ENCODE measurements at places on chromosomes 1 and 21.

- DNase-seq = no peak
These were observed 39.8 kb downstream of the EDARADD start for GRCh38 chr1:236433819-236434315.

DNA sequence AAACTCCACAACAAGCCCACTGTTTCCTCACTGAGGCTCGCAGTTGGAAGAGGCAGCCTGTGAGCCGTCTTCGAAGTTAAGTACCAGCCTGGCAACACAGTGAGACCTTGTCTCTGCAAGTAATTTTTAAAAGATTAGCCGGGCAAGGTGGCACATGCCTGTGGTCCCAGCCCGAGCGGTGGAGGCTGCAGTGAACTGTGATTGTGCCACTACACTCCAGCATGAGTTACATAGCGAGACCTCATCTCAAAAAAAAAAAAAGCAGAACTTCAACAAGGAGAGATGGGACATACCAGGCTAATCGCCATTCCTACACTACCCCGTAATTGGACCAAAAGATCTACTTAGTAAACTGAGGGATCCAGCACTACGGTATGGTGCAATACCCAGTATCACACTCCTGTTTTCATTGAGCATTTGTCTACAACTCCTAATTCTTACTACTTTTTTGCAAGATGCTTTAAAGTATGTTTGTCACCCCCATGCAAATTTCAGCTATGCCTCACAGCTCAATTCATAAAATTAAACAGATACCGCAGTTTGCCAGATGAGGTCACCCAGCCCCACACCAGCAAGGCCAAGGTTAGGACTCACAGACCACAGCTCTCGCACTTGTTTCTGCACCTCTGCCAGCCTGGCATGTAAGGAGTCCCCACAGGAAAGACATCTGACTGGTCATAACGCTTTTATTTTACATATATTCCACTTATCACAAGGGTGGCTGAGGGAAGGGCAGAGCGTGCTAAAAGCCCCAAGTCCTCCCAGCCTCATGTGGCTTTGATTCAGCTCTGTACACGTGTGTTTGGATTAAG is 21.0 kb downstream of the SDE2 start:
- DNase-seq = no peak

DNA sequence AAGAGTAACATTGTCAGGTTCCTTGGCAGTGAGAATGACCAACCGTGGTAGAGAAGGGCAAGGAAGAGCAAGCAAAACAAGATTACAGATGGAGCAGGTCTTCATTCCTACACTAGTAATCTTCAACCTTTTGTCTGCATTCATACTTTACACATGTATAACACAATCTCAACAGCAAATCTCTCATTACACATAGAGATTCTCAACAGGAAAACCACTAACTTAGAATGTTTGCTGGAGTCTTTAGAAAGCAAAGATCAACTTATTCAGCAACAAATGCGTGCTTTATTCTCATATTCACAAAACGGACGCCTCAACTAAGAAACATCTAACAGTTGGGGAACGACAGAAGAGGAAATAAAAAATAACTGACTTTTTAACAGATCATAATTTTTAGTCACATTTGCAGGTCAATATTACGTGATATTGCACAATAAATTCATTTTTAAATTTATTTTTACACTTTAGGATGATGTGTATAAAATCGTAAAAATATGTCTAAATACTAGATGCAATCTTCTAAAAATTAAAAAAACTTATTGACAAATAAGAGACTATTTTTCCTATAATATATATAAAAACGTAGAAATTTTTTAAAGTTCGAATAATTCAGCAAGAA is 82.9 kb downstream of the ARID4B start:
- no peak for DNase-seq

DNA sequence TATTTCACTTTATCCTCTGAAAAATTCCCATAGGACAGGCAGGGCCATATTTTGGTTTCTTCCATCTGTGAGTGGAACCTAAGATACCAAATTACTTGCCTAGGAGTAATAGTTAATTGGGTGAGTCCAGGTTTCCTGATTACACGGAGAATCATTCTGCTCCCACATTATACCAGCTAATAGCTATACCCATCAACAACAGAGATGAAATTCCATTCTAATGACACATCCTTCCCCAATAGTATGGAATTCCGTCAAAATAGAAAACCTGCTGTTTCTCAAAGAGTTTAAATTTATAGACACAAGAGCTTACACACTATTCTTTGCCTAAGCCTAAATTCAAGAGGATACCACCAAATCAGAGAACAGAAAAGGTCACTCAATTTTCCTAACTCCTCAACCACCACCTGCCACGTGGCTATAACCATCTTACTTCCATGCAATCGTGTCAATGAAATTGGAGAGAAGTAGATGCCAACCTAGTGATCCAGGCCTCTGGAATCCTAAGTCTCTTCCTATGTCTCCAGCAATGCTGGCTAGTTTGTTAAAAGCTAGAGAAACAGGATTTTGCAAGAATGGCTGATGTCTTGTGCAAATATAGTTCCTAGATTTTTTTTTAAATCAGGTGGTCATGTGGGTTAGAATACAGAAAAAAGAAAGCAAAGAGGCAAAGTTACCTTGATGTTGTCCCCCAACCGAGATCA is 6.2 kb downstream of the PPT1 start:
- no peak for DNase-seq

DNA sequence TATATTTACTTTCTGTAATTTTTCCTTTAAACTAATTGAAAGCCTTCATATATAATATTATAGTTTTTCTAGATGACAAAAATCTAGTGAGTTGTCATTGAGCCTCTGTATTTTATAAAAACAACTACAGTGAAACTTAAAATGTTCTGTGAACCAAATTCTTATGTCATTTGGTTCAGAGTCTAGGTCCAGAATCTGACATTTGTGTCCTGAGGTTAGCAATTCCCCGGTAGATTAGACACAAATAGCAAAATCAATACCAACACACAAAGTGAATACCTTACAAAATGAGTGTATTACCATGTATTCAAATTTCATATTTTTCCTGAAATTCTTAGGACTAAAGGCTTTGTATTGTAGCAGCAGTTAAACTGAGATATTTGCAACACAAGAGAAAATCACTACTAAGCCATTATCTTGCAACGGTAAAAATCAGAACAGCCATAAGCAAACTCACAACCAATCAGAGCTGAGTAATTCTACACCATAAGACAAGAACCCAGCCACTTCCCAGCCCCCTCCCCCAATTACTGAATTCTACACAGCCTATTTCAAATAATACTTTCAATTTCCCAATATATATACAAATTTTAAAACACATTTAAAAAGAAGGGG is 573.5 kb downstream of the SMYD3 start:
- DNase-seq = no peak

DNA sequence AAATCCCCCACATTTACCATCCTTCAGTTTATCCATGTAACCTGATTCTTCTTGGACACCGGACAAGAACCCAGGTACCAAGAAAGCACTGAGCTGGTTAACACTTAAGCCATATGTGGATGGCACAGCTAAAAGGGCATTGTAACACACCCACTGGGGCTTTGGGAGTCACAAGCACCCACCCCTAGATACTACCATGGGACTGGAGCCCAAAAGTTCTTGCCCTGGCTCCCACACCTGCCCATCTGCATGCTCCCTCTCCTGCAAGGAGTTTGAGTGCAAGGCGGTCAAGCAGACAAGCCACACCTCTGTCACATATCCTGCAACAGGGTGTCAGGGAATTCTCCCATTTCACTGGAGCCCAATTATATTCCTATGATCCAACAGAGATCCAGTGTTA is 270.1 kb downstream of the USH2A start:
- DNase-seq = no peak

DNA sequence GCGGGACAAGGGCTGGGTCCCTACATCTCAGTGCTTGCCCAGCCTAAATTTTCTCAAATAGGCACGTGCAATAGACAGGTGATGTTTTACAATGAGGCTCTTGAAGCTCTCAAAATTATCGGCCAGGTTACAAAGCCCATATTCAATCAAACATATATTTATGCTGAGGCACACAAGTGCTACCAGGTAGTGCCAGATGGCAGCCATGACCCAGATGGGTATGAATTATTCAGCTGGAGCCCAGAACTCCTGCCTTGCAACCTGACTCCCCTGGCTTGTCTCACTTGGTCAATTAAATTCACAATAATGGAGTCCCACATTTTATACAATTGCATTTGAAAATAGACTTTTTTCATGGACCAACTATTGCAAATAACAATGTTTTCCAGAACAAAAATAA is 12.3 kb upstream of the ADAM30 start:
- DNase-seq = no peak

- no peak for DNase-seq
These were observed 81.8 kb downstream of the PEX14 start for GRCh38 chr1:10556430-10557005.

- DNase-seq = no peak
These were observed 17.4 kb downstream of the ZNF326 start for GRCh38 chr1:90012300-90012699.

GRCh38 chr1:234605983-234606783 is 3.8 kb downstream of the IRF2BP2 start:
- no peak for DNase-seq

GRCh38 chr1:37498872-37499617 is 15.5 kb downstream of the MEAF6 start:
- DNase-seq = peak; percentile 44

DNA sequence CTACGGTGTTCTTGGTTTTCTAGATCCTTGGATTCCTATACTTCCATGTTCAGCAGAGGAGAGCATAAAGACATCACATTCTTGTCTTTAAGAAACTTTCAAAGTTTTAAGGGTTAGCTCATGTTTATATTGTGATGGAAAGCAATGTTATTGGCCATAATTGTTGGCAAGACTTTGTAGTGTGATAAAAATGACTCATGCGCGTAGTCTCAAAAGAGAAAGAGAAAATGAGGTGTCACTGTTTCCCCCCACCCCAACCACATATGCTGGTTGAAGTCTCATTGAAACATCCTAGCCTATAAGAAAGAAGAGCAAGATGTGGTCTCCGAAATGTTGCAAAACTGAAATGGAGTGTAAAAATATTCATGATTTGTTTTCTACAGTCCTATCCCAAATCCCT is 348.8 kb downstream of the PTBP2 start:
- no peak for DNase-seq

DNA sequence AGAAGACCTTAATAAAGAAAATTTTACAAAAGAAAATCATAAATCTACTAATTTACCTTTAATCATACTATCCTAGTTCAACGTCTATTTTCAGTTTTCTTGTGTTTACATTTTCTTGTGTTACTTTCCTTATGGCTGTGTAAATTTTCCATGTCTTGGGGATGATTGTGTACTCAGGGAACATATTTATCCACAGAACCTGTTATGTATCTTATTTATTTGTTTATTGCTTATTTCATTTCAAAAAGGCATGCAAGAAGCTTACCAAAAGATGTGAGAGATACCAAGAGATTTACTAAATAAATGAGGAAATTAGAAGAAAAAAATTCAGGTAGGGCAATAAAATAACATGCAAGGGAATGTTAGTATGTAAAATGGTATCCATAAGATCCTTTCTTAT is 22.8 kb downstream of the PBX1 start:
- no peak for DNase-seq

DNA sequence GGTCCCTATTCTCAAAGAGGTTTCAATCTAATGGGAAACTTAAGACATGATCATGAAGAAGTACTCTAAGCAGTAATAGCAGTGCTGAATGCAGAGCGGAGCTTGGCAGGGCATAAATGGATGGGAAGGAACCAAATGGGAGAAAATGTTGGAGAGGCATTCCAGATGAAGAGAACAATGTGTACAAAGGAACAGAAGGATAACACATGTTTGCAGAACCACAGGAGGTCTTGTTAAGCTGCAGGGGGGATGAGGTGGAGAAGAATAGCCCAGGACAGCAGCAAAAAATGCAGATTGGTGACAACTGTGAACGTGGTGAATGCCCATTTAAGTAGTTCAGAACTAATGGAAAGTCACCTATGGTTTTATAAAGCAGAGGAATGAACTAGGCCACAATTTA is 99.1 kb downstream of the ASTN1 start:
- DNase-seq = no peak

DNA sequence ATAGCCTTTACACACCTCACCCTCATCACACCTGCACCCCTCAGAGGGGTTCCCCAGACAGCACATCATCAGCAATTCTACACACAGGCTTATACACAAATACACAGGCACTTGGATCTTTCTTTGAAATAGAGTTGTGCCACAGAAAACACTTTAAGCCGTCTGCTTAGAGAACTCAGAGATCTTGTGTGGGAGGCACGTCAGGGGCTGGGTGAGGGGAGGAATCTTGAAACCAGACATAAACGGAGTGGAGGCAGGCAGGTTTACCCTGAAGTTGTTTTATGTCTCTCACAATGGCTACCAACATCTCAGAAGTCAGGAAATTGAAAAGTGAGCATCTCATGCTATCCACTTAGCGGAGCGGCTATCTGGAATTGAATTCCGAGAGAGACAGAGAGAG is 151.9 kb upstream of the GJB5 start:
- DNase-seq = no peak

DNA sequence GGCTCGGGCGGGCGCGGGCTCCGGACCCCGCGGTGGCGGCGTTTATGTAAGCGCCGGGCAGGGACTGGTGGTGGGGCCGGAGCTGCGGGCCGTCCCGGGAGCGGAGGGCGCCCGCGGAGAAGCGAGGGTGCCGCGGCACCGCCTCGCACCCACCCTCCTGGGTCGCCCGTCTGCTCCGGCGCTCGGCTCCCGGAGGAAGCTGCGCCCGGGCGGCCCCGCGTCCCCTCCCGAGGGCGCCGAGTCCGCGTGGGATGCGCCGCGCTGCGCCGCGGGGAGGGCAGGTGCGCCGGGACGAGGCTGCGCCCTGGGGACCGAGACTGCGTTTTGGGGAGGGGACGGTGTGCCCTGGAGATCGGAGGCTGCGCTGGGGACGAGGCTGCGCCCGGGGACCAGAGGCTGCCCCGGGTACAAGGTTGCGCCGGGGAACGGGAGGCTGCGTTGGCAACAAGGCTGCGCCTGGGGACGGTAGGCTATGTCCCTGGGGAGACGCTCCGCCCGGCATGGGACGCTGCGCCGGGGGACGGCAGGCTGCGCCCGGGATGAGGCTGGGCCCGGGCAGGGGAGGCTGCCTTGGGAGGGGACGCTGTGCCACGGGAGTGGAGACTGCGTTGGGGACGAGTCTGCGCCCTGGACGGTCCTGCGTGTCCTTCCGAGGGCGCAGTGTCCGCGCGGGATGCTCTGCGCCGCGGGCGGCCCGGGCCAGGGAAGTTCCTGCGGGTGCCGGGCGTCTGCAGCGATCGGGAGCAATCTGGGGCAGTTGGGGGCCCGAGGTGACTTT is 627 bp downstream of the ADARB1 start:
- DNase-seq = no peak

GRCh38 chr21:42156690-42157605 is 62.0 kb upstream of the ABCG1 start:
- DNase-seq = peak; percentile 8

GRCh38 chr21:26444646-26445045 is 128.4 kb downstream of the CYYR1 start:
- no peak for DNase-seq

DNA sequence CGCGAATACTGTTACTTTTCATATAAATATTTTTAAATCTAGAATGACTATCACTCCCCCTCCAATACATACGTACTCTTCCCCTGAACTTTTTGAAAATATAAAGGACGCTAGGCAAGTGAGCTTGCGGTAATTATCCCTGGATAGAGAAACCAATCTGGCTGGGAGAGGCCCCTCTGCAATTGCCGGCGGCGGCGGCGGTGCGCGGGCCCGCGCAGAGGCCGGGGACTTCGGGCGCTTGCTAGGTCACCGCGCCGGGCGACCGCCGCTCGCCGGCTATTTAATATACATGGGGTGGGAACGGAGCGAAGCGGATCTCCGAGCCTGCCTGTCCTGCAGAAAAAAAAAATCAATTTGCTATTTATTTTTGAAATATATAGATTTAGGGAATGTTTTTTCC is 416.3 kb upstream of the ESRRG start:
- DNase-seq = no peak
